ENCODE measurements at places on chromosomes 1 and 21.

- peak; percentile 41 for DNase-seq
These were observed 48.2 kb downstream of the SLC9A1 start for GRCh38 chr1:27106561-27107323.

GRCh38 chr1:19703280-19703679 lies 38.6 kb downstream of the HTR6 start:
- no peak for DNase-seq

DNA sequence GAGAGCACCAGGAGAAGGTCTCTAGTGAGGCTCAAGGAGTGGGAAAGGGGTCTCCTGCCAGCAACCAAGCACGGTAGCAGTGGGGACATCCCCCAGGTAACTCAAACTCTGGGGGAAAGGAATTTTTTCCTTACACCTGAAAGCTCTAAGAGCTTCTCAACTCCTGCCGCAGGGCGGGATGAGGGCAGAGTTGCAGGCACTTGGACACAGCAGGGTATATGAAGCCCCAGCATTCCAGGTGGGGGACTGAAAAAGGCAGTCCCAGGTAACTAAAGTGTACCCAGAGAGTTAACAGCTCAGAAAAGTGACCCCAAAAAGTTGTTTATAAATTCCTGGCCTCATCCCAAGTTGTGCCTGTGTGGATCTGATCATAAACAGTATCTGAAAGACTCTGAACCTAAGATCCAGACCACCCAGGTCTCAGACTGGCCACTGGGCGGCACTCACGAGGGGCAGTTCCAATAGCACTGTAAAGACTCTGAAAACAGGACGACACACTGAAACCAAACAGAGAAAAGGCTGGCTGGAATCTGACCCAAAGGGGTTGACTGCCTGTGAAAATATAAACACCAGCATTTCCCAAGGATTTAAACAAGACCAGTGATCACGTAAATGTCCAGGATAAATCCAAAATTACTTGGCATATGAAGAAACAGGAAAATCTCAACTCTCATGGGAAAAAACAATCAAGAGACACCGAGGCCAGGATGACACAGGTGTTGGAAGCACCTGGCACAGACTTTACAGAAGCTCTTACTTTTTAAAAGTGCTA lies 47.5 kb downstream of the HSF2BP start:
- peak; percentile 51 for DNase-seq

DNA sequence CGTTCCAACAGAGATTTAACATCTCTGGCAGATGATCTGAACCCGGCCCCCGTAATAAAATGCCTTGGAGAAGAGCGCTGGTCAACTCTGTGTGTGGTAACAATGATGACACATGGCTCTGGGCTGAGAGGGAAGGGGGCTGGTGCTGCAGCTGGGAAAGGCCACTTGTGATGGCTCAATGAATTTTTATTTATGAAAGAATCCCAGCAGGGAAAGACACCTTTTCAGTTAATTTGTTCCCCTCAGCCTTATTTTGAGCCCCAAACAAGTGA lies 59.4 kb downstream of the SYT6 start:
- no peak for DNase-seq

GRCh38 chr1:173062150-173062938 lies 11.6 kb upstream of the TNFSF18 start:
- peak; percentile 18 for DNase-seq

GRCh38 chr1:92365378-92366039 lies 66.7 kb downstream of the RPAP2 start:
- DNase-seq: no peak

DNA sequence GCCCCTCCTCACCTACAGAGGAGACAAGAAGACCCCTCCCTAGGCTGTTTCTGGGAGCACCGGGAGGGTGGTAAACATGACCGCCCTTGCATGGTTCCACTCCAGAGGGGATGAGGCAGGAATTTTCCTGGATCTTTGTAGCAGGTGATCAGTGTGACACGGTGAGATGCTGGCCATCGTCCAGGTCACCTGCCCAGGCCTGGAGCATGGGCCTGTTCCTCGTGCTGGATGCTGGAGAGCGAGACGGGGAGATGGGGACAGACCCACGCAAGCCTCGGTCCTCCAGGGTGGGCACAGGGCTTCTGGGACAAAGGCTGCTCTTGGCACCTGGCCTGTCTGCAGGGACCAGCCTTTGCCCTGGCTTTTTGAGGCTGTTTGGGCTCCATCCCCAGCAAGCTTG lies 46.2 kb downstream of the DMRTB1 start:
- no peak for DNase-seq

- no peak for DNase-seq
These were observed 13.3 kb downstream of the OVAAL start for GRCh38 chr1:180571832-180572636.

DNA sequence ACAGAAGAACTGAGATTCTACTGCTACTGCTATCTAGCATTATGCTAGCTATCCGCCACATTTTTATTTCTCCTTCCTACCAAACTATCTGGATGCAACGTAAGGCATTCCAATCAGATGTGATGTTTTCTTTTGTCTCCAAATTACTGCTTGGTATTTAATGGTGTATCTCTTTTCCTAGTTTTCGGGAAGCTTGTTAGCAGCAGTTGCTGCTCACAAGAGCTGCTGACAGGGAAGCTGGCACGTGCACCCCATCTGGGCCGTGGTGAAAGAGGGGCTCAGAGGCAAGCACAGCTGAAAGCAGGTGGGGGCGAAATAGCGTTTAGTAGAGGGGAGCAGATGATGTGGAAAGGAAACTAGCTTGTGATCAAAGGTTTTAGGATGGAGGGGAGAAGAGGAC lies 57.3 kb downstream of the JAK1 start:
- DNase-seq: no peak

GRCh38 chr1:111967886-111968285 lies 21.6 kb downstream of the KCND3 start:
- no peak for DNase-seq

DNA sequence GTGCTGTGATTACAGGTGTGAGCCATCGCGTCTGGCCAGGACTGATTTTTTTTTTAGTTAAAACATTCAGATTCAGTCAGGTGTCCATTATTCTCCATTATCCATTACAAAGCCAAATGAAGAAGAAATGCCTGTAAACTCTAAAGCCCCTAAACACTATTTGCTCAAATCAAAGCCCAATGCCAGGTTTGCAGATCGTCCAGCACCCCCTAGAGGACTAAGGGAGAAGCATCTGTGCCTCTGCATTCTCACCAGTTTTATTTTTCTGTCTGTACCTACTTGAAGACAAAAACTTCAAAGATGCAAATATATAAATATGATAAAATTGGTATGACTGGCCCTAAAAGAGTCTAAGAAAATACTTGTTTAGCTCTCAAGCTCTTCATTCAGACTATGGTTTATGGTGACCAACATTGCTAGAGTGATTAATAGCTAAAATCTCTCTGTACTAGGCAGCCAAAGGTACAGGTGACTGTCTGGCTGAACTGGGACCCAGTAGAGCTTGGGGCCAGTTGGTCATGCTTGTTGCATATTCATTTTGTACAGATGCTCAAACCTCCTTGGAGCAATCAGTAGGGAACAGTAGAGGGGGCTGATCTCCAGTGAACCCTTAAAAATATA lies 138.4 kb downstream of the SYT2 start:
- DNase-seq: peak; percentile 58

DNA sequence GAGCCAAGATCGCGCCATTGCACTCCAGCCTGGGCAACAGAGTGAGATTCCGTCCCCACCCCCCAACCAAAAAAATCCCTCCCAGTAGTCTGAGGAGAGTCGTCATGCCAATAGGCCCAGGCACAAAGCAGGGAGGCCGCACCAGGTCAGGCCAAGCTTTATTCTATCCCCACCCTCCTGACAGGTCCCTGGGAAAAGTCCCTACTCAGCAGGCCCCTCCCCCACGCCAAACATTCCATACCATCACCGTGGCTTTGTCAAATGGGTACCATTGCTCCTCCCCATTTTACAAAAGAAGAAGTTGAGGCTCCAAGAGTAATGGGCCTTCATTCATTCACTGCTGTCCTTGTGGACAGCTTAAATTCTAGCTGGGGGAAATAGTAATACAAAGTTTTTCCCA lies 5.3 kb downstream of the GPR3 start:
- DNase-seq: no peak

DNA sequence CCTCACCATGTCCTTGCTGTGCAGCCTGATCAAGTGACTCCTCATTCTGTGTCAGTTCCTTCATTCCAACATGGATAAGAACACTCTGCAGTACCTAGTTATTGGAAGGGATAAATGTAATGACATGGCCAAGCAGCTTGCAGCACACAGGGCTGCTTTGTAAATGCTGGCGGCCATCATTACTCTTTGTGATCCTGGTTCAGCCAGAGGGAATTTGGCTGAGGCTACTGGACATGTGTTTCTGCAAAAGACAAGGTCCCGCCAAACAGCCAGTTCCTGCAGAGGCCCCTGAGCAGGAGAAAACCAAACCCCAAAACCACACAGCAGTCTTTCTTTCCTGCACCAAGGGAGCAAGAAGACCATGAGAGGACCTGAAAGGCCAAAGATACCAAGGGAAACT lies 495.8 kb downstream of the AJAP1 start:
- DNase-seq: no peak

DNA sequence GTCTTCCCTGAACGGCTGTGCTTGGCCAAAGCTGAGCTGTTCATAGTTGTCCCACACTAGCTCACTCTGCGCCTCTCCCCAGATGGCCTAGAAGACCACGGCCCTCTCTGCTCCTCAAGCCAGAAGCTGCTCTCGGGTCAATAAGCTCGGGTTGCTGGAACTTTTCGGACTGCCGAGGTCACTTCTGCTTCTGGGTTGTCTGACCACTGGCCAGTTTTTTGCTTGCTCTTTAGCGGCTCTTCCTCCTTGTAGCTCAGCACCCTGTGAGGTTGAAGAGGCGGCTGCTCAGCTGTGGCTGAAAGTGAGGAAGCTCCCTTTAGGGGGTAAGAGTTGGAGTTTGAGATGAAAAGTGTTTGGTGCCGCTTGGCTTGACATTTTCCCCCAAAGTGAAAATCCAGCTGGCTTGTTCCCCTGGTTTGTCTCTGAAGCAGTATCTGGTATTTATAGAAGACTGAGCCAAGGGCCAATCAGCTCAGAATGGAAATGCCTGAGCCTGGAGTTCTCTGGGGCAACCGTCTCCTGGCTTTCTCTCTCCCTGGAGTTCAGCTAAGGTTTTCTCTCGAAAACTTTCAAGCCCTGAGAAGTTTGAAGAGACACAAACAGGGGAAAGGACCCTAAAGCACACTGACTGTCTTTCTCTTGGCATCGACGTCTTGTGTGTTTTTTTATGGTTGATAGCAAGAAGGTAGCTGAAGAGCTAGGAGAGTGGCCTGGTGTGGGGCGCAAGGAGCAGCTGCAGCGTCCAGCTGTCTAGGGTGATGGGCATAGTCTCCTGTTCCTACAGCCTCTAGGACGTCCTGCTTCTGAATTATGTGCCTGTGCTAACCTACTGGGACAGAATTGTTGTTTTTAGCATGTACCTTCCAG lies 72.0 kb downstream of the SYT6 start:
- no peak for DNase-seq

DNA sequence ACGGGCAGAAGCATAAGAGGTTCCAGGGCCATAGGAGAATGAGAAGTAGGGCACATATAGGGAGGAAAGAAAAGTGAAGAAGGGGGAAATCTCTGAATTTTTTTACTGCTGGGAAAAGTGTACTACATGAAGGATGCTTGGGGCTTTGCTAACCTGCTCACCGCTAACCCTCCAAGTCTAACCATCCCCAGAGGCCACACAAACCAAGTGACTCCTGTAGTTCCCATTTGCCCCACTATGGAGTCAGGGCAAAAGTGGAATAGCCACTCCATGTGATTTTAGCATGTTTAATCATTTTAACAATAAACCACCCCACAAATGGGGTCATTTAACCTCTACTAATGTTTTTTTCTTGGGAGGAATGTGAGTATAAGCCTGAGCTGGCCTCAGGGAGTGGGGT lies 24.7 kb downstream of the MPZ start:
- DNase-seq: no peak

GRCh38 chr1:158203693-158204457 lies 23.2 kb downstream of the CD1D start:
- DNase-seq: peak; percentile 64

- no peak for DNase-seq
These were observed 1015.4 kb downstream of the AMY1C start for GRCh38 chr1:104765085-104765484.

GRCh38 chr1:17218939-17219338 lies 14.0 kb downstream of the PADI1 start:
- DNase-seq: no peak

GRCh38 chr1:45550401-45551351 lies at the start of gene AKR1A1:
TSS of gene AKR1A1 (plus strand) at chr1:45550826. CDS start at chr1:45561795, 10,969 bp downstream.
- peak; percentile 95 for DNase-seq

DNA sequence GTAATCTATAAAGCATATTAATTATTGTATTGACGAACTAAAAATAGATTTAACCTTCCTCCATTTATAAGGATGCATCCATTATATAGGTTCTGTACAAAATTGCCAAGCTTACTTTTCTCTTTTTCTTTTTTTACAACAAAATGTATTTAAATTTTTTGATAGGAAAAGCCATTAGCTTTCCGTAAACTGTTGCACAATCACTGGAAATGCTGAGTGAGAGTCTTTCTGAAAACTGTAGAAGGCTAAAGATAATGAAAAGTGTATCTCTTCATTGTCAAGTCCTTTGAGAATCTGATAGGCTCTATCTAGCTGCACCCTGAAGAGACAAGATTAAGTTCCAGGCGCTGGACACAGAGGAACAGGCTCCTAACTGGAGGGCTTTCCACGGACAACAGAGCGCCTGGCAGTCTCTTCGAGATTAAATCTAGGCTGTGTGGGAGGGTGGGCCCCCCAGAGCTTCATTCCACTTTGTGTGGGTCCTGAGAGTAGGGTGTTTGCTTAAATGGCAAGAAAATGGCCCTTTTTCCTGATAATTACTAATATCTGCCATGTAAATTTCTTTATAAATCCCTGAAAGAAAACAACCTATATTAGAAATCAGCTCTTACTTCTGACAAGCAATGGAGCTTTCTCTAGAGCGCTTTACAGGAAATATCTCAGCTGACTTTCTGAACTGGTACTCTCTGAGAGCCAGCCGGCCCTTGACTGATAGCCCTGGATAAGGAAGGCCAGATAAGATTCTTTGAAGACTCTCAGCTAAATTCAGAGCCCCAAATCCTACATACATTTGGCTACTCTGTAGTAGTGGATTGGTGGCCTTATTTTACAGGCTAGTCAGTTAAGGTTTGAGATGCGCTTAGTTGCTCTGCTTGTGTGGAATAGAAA lies 108.3 kb downstream of the FMN2 start:
- no peak for DNase-seq

DNA sequence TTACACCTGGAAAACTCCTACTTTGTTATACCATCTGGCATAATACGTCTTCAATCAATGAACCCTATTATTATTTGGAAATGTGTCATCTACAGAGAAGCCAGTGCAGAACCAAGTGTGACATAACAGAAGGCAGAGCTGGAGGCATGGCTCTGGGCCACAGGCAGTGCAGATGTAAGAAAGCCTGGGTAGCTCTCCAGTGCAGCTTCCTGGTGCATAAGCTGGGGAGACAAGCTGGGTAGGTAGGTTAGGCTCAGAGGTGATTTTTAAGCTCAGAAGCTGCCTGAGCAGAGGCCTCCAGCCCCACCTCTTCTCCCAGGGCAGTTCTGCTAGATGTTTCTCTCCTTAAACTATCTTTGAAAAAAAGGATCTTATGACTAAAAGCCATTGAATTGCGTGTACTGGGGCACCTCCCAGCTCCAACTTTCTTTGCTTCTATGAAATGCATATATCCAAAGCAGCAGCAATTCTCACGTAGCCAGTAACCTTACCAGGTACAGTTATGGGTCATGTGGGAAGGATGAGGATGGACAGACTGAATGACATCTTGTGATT lies 30.7 kb downstream of the AKNAD1 start:
- DNase-seq: no peak

GRCh38 chr1:159798893-159799292 lies 3.3 kb upstream of the FCRL6 start:
- DNase-seq: peak; percentile 73

Data from KBM-7 (cell line).